ENCODE measurements at places on chromosomes 13 and 19.

- no peak for DNase-seq
Observed at GRCh38 chr13:112574834-112575613, 12.9 kb downstream of the TUBGCP3 start.

DNA sequence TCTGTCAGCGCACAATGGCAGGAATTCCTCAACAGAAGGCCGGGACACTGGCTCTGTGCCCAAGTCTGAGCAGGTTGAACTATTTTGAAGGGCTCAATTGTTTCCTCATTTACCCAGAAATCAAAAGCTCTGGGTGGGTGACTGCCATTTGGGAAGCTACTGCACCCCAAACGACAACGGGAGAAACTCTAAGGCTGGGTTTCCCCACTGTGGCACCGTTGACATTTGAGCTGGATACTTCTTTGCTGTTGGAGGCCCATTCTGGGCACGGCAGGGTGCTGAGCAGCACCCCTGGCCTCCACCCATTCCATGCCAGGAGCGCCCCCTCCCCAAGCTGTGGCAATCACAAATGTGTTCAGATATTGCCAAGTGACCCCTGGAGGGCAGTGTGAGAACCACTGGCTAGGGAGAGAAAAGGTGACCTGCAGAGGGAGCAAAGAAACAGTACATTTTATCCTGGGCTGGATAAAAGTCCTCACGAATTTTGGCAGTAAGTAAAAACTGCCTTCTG is 62.5 kb downstream of the RFX2 start:
- no peak for DNase-seq

- DNase-seq: no peak
Observed at GRCh38 chr19:32230441-32230840, 115.0 kb upstream of the ZNF507 start.

- no peak for DNase-seq
Observed at GRCh38 chr13:30652746-30653386, 35.1 kb downstream of the USPL1 start.

DNA sequence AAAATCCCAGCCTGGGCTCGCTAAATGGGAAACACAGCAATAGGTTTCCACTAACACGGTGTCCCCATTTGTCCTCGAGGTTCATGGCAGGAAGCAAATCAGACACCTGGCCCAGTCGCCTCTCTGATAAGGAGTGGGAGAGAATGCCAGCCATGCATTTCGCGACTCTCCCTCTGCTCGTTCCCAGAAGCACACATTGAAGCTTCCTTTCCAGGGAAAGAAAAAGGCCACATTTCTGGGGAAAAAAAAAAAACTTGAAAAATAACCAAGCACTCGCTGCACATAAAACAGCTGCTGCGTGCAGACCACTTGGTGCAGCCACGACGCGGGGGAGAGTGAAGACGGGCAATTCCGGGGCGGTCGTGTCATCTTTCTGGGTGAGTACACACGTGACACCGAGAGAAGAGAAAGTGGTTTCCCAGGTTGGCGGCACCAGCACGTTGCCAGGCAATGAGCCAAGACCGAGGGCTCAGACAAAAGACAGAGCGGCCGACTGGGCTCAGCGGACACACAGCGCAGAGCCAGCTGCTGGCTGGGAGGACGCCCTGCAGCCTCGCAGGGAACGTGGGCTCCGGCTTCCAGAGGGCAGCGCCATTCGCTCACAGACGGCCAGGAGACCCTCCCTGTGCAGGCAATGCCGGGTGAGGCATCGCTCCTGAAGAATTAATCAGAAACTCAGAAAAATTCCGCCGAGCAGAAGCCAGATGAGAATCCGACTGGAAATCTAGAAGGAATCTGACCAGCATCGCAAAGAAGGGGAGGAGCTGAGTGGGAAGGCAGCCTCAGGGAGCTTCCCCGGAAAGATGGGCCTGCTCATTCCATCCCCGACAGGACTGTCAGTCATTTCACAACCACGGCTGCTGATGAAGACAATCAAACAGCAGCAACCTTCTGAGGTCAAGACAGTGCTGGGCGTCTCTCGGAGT is 83.2 kb upstream of the IRS2 start:
- no peak for DNase-seq

GRCh38 chr19:35986111-35986510 is 8.9 kb upstream of the SDHAF1 start:
- no peak for DNase-seq

- no peak for DNase-seq
Observed at GRCh38 chr13:31114641-31115040, 47.1 kb downstream of the HSPH1 start.

DNA sequence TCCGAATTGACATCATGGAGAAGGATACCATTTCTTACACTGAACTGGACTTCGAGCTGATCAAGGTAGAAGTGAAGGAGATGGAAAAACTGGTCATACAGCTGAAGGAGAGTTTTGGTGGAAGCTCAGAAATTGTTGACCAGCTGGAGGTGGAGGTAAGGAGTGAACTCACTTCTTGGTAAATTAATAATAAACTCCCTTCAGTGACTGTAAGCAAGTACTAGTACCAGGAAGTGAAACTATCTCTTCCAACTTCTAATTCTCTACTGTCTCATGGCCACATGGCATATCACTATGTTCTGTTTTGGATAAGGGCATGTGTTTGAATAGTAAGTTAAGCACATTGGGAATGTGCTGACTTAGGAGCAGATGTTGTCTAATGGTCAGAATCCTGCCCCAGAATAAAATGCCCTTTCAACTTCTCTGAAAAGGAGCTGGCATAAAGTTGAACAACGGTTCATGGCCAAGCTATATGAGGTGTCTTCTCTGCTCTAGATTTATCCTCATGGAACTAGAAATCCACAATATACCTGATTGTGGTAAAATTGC is 13.4 kb downstream of the OLFM4 start:
- DNase-seq: no peak

DNA sequence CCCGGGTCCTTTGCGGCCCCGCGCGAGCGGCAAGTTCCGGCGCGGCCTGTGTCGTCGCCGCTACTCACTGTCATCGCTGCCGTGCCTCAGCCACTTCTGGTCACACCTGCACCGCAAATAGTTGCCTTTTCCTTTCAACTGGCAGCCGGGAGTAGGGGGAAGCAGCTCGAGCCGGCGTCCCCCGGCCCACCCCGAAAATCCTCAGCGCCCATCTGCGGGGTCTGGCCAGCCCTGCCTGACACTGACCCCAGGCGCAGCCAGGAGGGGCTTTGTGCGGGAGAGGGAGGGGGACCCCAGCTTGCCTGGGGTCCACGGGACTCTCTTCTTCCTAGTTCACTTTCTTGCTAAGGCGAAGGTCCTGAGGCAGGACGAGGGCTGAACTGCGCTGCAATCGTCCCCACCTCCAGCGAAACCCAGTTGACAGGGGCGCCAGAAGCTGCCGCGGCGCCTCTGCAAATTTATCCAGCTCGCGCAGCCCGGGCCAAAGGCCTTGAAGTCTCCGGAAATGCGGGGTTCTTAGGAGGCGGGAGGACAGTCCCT is 1.7 kb downstream of the PDX1 start:
- DNase-seq: no peak

- DNase-seq: no peak
Observed at GRCh38 chr19:3694361-3695123, 5.7 kb downstream of the PIP5K1C start.

DNA sequence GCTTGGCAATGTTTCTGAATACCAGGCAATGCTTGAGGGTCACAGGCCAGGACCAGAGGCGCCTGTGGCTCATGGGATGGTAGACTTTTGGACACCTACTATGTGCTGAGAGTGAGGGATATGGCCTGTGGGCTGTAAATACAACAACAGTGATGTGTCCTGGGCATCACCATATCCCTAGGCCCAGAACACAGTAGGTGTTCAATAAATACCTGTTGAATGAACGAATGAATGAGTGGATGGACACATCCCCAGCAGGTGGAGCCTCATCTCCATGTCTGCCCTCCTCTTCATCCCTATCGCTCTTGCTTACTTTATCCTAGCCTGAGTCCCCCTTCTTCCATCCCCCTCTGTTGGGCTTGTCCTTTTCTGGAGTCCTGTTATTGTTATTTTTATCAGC is 16.5 kb upstream of the NANOS2 start:
- DNase-seq: no peak

GRCh38 chr19:43467730-43468129 is 2.3 kb upstream of the LYPD3 start:
- no peak for DNase-seq

GRCh38 chr19:40565910-40566495 is 10.7 kb upstream of the SHKBP1 start:
- DNase-seq: no peak

- no peak for DNase-seq
Observed at GRCh38 chr13:55069746-55070145, 2041.1 kb downstream of the OLFM4 start.

GRCh38 chr19:51323481-51324166 is 12.2 kb downstream of the IGLON5 start:
- no peak for DNase-seq
